NCI-H1694 (cell line): ENCODE measurements at places on chromosomes 7 and 10.
A peak's percentile ranks its signal among the peaks of the same experiment; 100 is the strongest.

GRCh38 chr7:84454174-84454959 is 259.8 kb upstream of the SEMA3A start:
- DNase-seq, result no peak

- no peak for DNase-seq
These were observed 24.3 kb downstream of the ZCCHC24 start for GRCh38 chr10:79420974-79421688.

DNA sequence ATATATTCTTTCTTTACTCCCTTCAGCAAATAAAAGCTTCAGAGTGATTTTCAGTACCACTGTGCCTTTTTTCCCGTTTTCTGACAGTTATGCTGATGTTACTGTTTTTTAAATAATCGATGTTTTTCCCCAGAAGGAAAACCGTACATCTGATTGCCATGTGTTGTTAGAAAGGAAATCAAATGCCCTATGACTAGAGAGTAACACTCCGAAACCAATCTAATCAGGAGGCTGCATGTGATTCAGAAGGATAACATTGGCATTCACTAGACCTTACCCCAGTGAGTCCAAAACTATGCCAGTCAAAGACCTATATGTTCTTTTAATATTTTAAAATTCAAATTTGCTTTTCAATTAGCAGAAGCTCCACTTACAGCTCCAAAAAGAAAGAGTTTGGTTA is 116.3 kb downstream of the TMEM26 start:
- DNase-seq, result no peak

- DNase-seq, result no peak
These were observed at the start of gene CALML5 for GRCh38 chr10:5499493-5500140. Gene CALML5, minus strand, starts transcription at chr10:5499570. Its CDS starts 132 bp downstream, at chr10:5499438.

GRCh38 chr7:44122529-44122928 is 819 bp downstream of the POLD2 start:
- no peak for DNase-seq

DNA sequence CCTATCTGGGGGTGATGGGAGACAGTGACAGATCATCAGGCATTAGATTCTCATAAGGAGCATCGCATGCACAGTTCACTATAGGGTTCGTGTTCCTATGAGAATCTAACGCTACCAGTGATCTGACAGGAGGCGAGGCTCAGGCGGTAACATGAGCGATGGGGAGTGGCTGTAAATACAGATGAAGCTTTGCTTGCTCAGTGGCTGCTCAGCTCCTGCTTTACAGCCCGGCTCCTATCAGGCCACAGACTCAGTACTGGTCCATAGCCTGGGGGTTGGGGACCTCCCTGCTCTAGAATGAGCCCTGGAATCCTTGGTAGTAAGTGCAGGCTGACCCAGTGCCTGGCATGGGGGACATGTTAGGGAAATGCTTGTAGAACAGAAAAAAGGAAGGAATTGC is 426.0 kb downstream of the TYW1 start:
- DNase-seq, result no peak

GRCh38 chr7:26854876-26855855 is 9.2 kb downstream of the SKAP2 start:
- no peak for DNase-seq

- DNase-seq, result no peak
These were observed at the start of gene CPA4 for GRCh38 chr7:130292682-130293257. Gene CPA4, plus strand, starts transcription at chr7:130293161. Its CDS starts 20 bp downstream, at chr7:130293181.

- DNase-seq, result no peak
These were observed 60.0 kb downstream of the BRAF start for GRCh38 chr7:140864732-140865131.

DNA sequence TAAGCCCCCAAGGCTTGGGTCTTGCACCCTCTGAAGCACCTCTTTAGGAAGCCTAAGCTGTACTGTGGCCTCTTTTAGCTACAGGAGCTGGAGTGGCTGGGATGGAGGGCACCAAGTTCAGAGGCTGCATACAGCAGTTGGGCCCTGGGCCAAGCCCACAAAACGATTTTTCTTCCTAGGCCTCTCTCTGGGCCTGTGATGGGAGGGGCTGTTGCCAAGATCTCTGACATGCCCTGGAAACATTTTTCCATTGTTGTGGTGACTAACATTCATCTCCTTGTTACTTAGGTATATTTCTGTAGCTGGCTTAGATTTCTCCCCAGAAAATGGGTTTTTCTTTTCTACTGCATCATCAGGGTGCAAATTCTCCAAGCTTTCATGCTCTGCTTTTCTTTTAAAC is 375.7 kb upstream of the NPSR1 start:
- no peak for DNase-seq

- peak; percentile 14 for DNase-seq
These were observed 76.1 kb upstream of the CPXM2 start for GRCh38 chr10:123967626-123968243.

- no peak for DNase-seq
These were observed 63.7 kb upstream of the STEAP1B start for GRCh38 chr7:22563621-22564241.

DNA sequence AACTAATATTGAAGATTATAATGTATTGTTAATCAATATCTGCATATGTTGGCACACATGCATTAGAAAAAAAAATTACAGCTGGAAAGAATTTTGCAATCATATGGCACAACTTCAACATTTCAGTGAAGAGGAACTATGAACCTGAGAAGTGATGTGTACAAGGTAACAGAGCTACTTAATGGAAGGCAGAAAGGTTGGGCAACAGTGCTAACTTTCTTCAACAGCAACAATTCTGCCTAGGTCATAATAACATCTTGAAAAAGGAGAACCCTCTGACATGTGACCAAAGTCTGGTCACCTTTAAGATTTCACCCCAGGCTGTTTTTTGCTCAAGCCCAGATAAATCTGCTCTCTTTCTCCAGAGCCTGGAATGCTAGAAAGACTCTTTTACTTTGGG is 47.9 kb upstream of the SKAP2 start:
- no peak for DNase-seq

GRCh38 chr7:55532150-55532917 is 40.0 kb downstream of the VOPP1 start:
- no peak for DNase-seq

DNA sequence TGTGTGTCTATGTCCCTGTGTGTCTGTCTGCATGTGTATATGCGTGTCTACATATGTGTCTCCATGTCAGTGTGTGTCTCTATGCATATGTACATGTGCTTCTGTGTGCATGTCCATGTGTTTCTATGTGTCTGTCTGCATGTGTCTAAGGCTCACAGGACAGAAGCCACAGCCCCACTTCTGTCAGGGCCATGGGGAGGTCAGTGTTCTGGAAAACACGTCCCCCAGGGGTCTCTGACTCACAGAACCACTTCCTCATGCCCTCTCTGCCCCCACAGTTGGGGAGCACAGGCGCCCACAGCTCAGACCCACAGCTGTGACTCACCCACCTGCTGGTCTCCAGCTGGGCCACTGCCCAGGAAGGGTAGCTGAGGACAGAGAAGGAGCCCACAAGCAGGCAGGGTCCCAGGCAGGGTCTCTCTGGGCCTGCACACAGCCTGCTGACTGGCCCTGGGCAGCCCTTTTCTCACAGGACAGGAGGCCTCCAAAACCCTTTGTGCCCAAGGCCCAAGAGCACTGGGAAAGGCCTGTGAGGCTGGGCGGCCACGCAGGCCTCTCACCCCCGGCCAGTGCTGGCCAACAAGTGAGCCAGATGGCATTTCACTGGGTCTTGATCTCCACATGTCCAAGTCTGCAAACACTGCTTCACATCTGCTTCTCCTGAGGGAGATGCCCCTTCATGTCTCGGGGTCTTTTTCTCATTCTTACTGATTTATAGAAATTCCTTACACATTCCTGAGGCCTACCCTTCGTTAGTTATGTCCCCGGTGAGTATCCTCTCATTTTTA is 102.9 kb upstream of the FAM20C start:
- no peak for DNase-seq

DNA sequence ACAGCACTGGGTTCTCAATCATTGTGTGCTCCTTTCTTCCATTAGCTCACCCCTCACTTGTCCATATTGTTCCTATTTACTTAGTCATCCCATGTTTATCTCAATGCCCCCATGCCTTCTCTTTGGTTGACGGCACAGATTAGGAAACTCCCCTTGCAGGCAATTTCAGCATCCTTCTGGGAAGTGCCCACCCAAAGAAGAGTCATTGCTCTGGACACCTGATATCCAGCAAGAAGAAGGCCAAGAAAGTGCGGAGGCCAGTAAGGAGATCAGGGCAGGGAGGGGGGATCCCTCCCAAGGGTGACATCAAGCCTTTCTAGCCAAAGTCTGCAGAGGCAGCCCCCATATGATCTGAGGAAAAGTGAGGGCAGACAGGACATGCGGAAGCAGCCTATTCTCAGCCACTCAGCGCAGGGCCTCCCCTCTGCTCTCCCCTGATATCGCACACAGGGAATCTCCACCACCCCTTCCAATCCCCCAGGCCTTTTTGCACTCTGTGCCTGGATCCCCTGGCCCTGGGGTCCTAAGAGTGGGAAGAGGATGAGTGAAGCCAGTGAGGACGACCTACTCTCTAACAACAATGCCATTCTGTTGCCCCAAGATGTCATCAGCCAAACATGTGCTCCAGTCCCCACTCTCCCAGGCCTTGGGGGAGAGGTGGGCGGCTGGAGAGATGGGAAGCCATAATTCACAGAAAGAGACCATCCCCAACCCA is 1.8 kb downstream of the TRPV6 start:
- no peak for DNase-seq

DNA sequence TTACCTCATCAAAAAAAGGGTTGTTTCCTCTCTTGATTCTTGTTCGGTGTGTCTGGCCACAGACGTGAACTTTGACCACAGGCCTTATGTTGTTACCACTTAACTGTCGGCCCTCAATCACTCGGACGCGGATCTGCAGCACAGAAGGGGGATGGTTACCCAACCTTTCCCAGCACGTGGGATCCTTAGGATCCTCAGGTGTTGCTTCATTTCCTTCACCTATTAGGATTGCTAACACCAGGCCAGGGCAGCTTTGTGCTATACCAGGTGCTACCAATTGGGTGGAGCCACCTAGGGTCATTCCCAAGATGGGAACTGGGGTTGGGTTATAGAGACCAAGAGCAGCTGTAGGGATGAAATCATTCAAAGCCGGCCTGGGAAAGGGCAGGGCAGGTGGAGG is 73.4 kb downstream of the MYOF start:
- no peak for DNase-seq

DNA sequence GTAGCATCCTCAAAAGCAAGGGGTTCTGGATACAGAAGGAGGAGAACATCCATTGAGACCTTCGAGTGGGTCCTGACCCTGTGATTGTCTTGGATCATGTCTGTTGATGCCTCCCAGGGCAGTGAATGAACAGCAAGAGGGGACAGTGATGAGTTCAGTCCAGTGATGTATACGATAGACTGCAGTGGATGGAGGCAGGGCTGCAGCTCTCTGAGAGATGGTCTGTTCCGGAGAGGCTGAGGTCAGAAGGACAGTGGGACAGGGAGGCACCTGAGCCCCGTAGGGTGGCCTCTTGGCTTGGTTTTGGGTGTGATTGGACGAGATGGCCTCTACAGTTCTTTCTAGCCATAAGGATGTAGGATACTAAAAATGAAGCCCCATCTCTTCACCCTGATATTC is 280.4 kb downstream of the CAMK1D start:
- no peak for DNase-seq
